T-helper 2 cell (primary cell): ENCODE measurements at places on chromosomes 1 and 21.

GRCh38 chr1:163085904-163086268, 16.7 kb downstream of the RGS4 start:
- no peak for DNase-seq

DNA sequence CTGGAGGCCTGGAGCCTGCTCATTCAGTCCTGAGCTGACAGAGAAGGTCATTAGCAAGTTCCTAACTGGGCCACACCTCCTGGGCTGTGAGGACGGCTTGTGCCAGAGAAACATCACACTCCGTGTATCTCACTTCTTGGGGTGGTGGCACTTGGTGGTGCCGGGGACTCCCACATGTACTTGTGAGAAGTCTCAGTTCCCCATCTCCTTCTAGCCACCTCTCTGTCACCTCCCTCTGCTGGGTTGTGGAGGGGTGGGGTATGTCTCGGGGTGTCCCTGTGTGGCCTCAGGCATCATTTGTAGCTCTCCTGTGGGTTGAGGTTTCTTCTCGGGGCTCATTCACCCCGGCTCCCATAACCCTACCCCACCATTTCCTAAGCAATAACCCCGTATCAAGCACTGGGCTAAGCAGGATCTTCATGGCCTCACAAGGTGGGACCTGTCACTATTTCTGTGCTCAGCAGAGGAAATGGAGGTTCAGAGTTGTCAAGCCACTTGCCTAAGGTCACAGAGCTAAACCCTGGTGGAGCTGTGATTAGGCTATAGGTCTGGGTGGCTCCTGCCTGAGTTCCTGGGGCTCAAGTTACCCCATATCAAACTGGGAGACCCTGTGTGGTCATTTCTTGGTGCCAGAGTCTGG, 62.5 kb downstream of the UBIAD1 start:
- no peak for DNase-seq

DNA sequence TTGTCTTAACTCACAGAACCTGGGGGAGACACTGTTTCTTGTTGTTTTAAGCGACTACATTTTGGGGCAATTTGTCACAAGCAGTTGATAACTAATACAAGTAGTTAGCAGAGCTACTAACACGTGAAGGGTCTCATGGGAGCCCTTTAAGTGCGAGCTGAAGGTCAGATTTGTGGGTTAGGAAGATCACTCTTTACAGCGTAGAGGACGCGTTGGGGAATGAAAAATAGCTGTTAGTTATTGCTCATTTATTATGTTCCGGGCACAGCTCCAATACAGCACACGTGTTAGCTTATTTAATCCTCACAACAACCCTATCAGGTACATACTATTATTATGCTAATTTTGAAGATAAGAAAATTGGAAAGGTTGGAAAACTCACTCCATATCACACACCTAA, 95.9 kb downstream of the ACTL8 start:
- DNase-seq, result no peak

GRCh38 chr21:42655796-42656770, 2.7 kb downstream of the PDE9A start:
- no peak for DNase-seq

DNA sequence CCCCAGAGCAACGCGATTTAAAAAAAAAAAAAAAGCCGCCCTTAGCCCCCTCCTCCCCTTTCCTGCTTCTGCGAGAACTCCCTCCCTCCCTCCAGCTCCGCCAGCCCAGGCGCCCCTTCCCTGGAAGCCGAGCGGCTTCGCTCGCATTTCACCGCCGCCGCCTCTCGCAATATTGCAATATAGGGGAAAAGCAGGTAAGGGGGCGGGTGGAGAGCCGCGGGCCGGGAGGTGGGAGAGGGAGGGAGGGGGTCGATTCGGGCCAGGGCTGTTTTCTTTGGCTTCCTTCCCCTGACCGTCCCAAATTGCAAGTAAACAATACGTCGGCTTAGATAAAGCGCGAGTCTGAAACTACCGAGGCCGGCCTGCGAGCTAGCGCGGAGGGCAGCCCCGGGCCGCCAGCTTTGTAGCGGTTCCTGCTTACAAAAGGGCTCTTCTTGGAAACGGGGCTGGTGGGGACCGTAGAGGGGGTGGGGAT, 408 bp downstream of the LMO4 start:
- DNase-seq, result peak; percentile 27

- DNase-seq, result no peak
Observed at GRCh38 chr1:205812271-205812877, 624 bp downstream of the SLC41A1 start.

GRCh38 chr1:61887076-61887867, 145.0 kb downstream of the PATJ start:
- DNase-seq, result no peak

GRCh38 chr1:53127546-53127945, 14.9 kb downstream of the SLC1A7 start:
- peak; percentile 24 for DNase-seq

DNA sequence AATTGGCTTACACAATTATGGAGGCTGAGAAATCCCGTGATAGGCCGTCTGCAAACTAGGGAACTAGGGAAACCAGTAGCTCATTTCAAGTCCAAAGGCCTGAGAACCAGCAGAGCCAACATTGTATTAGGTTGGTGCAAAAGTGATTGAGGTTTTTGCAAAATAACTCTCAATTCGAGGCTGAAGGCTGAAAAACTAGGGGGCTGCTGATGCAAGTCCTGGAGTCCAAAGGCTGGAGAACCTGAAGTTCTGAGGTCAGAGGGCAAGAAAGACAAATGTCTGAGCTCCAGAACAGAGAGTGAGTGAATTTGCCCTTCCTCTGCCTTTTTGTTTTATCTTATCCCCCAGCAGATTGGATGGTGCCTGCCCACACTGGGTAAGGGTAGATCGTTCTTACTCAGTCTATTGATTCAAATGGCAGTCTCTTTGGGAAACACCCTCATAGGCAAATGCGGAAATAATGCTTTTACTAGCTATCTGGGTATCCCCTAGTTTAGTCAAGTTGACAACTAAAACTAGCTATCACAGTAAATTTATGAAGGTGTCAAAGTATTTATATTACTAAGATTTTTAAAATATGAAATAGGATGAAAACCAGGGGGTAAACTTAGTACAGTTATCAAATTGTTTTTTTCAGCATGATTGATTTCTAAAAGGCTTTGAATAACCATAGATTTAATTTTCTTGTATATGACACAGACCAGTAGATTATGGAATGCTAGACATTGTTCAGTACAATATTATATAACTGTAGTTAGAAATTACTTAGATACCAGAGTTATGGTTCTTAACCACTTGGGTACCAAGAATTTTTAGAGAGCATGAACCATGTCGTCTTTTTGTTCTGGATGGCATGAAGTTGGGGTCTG, 15.4 kb downstream of the RABGAP1L start:
- DNase-seq, result no peak

- DNase-seq, result peak; percentile 82
Observed at GRCh38 chr1:40802078-40802741, 18.6 kb downstream of the KCNQ4 start.

DNA sequence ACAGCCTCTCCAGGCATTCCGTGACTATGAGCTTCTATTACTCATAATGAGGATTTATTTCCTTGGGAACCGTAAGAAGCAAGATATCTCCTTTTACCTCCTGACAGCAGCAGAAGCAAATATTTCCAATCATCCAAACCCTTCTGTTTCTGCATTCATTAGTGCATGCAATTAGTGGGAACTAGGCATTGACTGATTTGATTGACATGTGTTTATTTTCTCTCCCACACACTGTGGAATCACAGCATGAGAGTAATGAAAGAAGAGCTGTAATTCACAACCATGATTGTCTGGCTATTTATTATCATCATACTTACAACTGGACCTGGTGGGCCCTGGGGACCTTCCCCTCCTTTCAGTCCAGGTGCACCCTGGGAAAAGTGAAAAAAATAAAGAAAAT, 146.8 kb downstream of the COL11A1 start:
- DNase-seq, result no peak

DNA sequence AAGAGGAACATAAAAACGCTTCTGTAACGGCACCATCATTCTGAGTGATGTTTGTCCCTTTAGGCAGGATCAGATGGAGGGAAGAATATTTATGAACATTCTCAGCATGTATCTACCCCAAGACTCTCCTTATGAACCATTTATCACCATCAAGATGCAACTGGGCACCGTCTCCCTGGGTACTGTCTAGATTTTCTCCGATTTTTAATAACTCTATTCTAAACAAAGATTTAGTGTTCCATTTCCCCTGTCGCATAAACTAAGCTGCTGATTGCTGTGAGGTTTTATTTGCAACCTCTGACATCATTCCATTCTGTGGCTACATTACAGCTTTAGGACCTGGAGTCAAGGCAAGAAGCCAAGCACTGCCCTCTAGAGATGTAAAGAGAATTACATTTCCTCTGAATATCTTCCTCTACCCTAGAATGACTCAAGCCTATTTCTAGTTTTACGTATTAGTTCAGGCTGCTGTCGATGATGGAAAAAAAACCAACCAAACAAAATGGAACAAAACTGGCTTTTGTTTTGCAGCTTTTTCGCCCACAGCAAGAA, 130.1 kb upstream of the MAP1LC3C start:
- DNase-seq, result no peak
